Stimulated activated CD8-positive, alpha-beta memory T cell treated with anti-CD3 and anti-CD28 coated beads, Interleukin-4, amount 100 ng/mL, for 24 hours (primary cell): ENCODE measurements at places on chromosomes 1 and 21.

DNA sequence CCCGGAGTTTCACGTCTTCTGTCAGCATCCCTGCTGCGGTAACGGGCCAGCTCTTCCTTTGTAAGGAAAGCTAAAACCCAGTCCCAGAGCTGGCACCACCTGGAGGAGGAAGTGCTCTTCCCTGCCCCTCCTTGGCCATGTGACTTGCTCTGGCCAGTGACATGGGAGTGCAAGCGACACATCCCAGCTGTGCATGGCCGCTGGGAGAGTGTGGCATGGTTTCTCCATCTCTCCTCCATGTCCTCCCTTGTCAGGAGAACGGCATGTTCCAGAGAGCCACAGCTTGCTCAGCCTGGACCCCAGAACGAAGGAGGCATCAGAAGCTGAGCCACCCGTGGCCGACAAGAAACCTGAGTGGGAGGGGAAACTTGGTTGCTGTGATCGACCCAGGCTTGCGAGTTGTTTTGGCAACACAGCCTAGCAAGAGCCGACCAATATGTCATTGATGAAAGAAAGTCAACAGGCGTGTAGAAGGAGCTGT is 2.7 kb upstream of the PRXL2B start:
- no peak for DNase-seq

DNA sequence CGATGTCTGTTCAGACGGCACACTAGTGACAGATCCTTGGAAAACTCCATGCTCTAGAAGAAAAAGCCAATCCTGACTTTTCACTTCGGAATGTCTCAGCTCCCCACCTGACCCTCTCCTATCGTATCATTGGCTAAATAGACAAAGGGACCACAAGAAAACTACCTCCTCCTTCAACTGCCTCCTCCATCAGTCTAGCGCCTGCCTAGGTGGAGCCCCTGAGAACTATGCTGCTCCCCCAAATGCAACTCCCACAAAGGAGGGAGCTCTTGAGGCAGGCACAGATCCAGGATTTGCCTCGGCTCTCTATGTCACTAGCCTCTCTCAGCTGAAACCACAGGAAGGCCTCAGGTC is 148.4 kb downstream of the TOMM20 start:
- DNase-seq: no peak

GRCh38 chr1:22163137-22163536 is 20.2 kb upstream of the WNT4 start:
- no peak for DNase-seq

DNA sequence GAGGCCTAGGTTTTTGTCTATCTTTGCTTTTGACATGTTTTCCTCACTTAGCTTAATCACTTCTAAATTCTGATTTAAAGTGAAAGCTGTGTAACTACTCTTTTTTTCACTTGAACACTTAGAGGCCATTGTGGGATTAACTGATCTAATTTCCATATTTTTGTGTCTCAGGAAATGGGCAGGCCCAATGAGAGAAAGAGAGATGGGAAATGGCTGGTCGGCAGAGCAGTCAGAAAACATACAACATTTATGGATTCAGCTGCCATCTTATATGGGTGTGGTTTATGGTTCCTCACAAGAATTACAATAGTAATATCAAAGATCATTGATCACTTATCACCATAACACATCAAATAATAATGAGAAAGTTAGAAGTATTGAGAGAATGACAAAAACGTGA is 320.8 kb downstream of the PTPRC start:
- no peak for DNase-seq

GRCh38 chr1:116375148-116375886 is 2.3 kb downstream of the ATP1A1 start:
- no peak for DNase-seq

DNA sequence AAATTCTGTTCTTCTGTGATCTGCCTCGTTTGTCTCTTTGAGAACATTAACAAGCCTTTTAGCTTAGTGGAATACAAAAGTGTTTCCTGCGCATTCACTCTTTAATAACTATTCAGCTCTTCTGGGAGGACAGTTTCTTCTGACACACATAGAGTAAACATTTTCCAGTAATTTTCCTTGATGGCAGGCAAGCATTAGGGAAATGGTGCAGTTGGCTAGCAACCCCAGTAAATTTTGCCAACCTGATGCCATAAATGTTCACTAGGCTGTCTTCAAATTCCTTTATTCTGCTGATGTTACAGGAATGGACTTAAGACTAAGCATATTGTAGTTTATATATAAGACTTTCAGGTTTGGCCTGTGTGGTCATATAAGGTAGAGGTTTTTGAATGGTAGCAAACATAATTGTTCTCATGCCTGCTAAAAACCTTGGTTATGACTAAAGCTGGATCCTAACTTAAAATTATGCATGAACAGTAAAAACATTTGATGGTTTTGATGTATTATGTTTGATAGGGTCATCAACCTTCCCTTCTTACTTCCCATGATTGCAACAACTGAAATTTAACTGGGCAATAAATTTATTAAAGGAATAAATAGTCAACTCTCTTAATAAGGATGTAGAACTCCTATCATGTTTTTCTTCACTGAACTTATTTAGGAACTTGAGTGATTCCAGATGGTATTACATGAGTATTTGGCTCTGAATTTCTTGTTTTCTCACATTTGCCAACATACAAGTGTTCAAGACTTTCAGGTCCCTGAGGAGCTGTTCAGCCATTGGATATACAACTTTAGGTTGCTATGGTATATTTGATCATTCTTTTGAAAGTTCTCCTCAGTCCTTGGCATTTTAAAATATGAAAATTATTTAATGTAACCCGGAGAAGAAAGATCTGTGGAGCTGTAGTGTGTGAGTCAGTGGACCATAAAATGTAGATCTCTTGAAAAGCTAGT is 223.4 kb downstream of the FMN2 start:
- no peak for DNase-seq

- DNase-seq: no peak
Observed at GRCh38 chr1:39615086-39615673, 24.3 kb downstream of the HEYL start.

GRCh38 chr1:161772397-161772796 is 6.3 kb downstream of the ATF6 start:
- DNase-seq: no peak

DNA sequence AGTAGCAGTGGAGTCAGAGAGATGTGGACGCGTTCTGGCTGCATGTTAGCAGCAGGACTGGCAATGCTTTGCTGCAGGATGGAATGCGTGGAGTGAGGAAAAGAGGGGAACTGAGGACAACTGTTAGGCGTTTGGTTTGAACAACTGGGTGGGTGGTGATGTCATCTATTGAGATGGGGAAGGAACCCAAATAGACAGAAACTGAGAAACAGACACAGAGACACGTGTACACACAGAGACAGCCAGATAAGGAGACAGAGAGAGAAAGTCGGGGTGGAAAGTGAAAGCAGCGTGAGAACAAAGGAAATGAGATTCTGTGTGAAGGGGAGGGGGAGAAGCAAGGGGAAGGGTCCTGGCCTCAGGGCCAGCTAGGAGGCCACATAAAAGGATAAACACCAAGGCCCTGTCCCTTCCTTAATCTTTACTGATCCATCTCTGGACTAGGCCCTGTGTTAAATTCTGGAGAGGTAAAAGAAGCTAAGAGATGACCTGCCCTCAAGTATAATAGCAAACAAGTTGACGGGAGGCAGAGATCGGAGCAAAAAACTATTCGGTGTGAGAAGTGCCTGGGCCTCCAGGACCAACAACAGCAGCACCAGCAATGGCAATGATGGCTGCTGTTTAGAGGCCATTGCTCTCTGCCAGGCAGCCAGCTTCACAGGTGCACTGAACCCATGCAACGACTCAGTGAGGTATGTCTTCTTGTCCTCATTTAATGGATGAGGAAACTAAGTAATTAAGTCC is 31.6 kb downstream of the VWA5B1 start:
- no peak for DNase-seq

DNA sequence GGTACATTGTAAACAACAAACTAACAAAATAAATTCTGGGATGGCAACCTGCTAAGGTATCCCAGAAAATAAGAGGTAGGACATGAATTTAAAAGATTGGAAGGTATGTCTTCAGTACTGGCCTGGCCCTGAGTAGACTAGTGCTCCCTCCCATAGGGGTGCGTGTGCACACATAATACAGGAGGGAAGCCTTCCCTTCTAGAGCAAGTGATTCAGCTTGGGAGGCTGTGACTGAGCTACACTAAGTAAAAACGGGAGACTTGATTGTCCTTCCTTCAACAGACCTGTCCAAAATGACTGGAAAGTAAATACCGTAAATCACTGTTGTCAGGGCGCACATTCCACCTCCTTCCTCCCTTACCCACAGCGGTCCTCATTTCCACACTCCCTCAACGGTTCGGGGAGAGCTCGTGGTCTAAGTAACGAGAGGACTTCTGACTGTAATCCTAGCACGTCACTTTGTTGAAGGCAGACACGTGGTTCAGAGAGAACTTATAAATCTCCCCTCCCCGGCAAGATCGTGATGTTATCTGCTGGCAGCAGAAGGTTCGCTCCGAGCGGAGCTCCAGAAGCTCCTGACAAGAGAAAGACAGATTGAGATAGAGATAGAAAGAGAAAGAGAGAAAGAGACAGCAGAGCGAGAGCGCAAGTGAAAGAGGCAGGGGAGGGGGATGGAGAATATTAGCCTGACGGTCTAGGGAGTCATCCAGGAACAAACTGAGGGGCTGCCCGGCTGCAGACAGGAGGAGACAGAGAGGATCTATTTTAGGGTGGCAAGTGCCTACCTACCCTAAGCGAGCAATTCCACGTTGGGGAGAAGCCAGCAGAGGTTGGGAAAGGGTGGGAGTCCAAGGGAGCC is at the start of gene TGFB2:
Gene TGFB2 (plus strand): TSS at position 523 of the 859 bp plus-strand sequence. CDS start 1,366 bp downstream, outside the sequence.
- no peak for DNase-seq

DNA sequence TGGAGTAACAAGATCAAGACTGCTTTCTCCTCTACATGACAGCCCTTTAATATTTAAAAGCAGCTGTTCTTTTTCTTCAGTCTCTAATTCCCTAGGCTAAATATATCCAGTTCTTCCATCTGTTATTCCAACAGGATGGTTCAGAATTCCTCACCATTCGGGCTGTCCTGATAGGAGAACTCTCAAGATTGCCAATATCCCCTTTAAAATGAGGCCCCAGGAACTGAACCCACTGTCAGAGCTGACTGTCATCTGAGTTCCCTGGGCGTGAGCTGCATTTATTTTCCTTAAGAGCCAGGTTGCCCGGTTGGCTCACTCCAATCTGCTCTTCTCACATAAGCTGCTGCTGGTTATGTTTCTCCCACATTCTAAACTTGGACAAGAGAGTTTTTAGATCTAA is 177.6 kb downstream of the MIS18A start:
- no peak for DNase-seq

DNA sequence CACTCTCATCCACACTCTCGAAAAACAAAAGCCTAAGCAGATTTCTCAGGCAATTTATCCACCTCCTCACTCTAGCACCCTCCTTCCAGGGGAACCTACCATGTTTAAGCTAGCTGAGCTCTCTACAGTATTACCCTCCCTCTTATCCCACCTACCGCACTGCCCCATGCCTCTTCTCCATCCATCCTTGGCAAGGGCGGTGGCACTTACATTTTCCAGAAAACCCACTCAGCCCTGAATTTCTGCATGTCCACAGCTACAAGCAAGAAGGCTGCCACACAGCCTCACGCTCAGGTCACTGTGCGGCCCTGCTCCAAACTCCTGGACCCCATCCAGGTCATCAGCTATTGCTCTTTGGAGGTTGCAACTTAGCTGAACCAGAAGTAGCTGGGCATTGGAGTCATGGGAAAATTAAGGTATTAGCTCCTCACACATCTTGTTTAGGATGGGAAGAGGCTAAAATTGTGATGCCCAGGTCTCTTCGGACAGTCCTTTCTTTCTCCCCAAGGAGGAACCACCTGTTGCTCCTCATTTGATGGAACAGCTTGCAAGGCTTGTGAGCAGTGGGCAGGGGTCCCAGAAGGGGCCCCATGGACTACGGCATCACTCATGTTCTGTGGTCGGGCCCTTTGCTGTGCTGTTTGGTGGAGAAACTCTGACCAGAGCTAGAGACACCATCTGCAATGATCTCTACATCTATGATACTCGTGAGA is 1.1 kb downstream of the KLHDC9 start:
- DNase-seq: no peak

- DNase-seq: no peak
Observed at GRCh38 chr21:31255036-31255435, 89.0 kb downstream of the TIAM1 start.

DNA sequence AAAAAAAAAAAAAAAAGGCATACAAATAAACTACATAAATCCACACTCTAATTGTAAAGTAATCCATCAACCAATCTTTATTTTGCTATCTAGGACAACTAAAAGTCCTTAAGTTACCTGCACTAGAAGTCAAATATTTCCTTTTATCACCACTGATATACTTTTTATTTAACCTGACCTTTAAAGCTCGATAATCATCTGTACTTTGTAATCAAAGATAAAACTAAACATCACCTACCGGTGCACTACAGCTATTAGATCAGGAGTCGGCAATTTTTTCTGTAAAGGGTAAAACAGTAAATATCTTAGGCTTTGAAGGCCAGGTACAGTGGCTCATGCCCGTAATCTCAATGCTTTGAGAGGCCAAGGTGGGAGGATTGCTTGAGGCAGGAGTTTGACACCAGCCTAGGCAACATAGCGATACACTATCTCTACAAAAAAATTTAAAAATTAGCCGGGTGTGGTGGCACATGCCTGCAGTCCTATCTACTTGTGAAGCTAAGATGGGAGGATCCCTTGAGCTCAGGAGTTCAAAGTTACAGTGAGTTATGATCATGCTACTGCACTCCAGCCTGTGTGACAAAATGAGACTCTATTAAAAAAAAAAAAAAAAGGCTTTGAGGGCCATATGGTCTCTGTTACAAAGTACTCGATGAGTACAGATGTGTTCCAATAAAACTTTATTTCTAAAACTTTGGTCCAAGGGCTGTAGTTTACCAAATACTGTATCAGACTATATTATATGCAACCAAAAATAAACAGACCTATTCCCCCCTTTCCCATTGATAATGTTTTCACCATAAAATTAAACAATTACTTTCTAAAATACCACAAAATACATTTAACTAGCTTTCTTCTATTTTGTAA is 47.1 kb downstream of the TESK2 start:
- DNase-seq: no peak

GRCh38 chr1:28087614-28088167 is 719 bp downstream of the EYA3 start:
- DNase-seq: no peak
